ENCODE measurements at places on chromosomes 11 and 22.

- DNase-seq = no peak
These were observed 50.4 kb downstream of the FCHSD2 start for GRCh38 chr11:73091521-73092305.

DNA sequence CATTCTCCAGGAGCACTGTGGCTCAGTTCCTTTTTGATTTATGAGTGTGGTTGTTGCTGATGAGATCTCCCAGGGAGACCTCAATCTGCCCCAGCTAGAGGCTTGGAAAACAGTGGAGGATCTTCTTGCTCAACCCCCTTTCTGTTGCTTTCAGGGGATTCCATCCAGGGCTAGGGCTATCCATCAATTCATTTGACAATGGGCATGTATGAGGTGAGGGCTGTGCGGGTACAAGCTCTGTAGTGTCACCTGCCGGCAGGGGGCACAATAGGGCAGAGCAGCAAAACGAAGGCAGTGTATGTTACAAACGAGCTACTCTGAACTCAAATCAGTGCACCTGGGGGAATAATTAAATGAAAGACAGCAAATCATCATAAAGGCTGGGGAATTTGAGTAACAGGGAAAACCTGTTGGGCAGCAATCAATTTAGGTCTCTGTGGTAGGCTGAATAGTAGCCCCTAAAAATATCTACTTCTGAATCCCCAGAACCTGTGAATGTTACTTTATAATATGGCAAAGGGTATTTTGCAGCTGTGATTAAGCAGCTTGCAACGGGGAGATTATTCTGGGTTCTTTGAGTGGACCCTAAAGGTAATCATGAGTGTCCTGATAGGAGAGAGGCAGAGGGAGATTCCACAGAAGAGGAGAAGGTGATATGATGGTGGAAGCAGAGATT, 170.3 kb upstream of the ZBED5 start:
- DNase-seq = peak; percentile 76

GRCh38 chr11:104260456-104260855, 96.5 kb upstream of the PDGFD start:
- no peak for DNase-seq

GRCh38 chr11:33172996-33173395, 11.7 kb upstream of the CSTF3 start:
- DNase-seq = peak; percentile 13

GRCh38 chr11:101555366-101555765, 28.4 kb downstream of the TRPC6 start:
- no peak for DNase-seq

DNA sequence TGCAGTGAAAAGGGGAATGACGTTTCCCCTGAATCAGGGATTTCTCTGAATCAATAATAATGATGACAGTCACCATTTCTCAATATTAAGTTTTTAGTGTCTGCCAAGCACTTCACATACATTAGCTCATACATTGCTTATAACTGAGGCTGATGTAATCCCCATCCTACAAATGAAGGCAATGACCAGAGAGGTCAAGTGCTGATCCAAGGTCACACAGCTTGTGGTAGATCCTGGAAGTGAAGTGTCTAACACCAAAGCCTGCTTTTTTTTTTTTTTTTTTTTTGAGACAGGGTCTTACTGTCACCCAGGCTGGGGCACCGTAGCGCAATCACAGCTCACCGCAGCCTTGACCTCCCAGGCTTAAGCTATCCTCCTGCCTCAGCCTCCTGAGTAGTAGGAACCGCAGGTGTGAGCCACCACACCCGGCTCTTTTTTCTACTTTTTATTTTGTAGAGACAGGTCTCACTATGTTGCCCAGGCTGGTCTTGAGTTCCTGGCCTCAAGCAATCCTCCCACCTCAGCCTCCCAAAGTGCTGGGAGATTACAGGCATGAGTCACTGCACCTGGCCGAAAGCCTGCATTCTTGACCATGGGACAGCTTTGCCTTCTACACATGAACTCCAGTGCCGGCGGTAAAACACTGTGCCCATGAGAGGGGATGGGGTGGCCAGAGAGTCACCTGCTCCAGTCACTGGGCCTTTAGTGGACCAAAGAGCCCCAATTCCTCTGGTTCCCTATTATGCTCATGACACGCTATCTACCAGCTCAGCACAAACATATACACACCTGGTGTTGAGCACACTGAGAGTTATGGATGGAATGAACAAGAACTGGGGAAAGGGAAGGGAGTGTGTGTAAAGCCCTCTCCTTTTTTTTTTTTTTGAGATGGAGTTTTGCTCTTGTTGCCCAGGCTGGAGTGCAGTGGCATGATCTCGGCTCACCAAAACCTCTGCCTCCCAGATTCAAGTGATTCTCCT, 17.4 kb downstream of the ARHGAP1 start:
- DNase-seq = no peak

DNA sequence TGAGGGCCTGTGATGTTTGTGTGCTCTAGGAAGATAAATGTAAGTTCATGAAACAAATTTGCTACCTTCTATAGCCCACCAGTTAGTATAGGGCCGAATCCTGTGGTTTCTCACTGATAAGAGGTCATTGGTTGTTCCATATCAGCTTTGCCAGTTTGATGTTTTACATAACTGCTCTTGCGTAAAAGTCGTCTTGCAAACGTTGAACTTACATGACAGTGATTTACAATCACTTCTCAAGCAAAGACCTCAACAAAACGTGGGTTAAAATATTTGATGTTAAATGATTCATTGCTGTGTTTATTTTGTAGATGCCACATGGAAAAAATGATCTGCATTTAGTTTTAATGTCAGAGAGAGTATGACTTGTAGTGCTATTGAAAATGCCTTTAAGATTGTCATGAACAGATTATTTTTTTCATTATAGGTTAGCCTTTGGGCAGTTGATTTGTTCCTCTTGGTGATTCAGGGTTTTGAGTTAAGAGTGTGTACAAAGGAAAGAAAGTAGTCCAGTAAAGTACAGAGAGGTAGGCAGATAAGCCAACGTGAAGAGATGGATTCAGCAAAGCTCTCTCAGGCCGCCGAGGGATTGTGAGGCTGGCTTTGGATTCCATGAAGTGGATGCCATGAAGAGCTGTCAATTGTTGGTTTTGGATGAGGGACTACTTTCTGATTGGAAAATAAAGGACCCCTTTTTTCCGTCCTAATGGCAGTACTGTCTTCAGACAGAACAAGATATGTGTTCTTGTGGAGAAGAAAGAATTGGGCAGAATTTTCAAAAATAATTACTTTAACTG, 2.6 kb downstream of the EWSR1 start:
- peak; percentile 34 for DNase-seq

DNA sequence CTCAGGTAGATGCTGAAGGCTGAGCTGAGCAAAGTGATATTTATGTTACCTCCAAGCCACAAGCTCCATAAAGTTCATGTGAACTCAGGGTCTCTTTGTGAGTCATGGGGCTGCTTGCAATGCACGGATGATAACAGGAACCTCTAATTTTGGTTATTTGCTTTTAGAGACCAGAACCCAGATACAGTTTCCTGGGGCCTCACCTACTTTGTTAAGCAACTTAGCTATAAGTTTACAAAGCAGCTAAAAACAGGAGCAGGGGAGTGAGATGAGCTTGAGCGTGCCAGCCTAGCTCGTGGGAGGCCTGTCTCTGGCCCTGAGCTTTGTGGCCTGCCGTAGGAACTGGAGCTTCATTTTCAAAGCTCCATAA, 29.2 kb downstream of the SREBF2 start:
- DNase-seq = no peak

- DNase-seq = peak; percentile 59
These were observed 15.2 kb downstream of the SERPINH1 start for GRCh38 chr11:75577207-75577606.

DNA sequence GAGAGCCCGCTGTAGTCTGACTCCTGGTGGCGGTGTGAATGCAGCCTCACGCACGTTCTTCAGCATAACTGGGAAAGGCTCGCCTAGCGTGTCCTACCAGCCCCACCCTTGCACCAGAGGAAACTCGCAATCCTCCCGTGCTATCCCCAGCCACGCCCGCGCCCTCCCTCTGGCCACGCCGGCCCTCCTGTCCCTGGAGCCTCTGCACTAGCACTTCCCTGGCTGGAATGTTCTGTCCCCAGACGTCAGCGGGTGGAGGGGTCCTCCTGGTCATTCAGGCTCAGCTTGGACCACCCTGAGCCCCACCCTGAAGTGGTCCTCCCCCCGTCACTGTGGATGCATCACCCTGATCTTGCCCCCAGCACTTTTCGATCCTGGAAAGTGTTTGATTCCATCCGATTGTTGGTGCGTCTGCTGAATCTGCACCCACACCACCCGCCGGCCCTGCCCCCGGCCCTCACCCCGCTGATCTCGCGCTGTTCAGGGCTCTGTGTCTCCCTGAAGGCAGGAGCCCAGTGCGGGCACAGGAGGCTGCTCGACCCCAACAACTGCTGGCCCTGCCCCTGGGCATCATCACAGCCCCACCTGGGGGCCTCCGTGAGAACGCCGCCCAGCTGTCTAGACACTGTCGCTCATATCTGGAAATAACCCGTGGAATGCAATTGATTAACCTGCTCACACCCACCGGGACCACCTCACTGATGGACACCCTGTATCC, 437.0 kb downstream of the TBC1D22A start:
- DNase-seq = no peak

DNA sequence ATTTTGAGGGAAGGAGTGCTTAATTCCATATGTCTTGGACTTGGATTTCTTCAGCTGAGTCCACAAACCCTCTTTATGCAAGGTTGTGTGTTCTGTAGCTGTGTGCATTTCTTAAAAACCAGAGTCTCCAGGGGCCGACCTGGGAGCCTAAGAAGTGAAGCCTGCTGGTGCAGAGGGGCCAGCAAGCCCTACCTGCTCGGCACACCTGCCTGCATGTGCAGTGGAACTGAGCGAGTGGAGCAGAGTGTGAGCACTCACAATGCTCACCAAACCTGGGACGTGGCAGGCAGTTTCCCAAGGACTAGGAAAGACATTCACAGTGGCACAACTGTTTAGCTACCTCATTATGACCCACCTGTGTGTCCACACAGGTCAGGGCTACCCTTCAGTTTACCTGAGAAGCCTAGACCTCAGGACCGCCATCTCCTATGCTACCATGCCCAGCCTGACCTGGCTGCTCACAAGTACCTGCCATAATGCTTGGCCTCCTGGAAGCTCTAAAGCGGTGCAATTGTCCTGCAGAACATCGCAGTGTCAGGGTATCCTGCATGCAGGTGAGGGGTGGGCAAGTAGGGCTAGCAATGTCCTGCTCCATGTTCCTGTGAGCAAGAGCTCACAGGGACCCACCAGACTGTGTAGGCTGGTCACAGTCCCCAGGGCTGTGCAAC, 3.8 kb downstream of the C22orf39 start:
- no peak for DNase-seq

DNA sequence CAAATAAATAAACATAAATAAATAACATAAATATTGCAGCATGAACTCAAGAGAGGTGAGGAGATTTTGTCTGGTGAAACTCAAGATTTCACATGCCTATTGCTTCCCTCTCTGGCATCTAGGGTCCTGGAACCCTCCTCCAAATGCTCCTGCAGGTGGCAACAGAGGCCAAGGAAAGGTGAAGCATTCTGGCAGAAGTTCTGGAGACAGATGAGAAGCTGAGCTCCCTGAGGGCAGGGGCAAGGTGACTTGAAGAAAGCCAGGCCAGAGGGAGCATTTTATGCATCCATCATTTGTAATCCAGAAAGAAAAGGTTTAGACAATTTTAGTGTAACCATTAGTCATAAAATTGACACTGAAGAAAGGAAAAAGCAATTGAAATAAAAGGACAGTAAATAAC, 64.9 kb downstream of the ENDOD1 start:
- peak; percentile 80 for DNase-seq

- no peak for DNase-seq
These were observed 58.1 kb downstream of the LINC01488 start for GRCh38 chr11:69539416-69540117.

DNA sequence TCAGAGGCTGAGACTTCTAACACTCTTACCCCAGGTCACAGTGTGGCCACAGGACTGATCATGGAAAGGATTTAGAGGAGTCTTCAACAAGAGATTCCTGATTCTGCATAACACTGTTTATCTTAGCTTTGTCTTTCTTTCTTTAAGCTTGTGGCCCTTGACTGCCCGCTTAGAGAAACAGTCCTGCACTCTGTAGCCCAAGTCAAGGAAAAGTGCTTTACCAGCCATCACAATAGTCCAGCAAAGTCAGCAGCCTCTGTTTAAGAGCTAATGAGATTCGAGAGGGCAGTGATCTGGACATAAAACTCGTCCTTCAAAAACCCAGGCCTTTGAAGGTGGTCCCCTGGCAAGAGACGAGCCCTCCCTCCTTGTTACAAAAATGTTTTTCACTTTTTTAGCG, 30.0 kb downstream of the PRDM10 start:
- DNase-seq = peak; percentile 68

DNA sequence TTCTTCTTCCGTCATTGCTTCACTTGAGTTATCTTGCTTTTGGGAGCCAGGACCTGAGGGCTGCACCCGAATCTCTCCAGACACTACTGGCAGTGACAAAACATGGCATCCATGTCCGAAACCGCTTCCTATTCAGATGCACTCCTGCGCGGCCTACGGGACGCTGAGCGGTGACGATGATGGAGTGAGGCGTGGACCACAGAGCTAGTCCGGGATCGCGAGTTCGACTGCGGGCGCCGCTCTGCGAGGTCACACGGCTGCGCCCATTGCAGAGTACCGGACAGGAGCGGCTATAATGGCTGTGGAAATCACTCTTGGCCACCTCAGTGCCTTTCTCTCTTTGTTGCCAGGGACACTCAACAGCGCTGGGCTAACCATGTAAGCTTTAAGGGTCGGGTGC, 453.8 kb upstream of the CNTN5 start:
- DNase-seq = no peak

GRCh38 chr11:123853038-123853437, 32.4 kb downstream of the TMEM225 start:
- DNase-seq = no peak

- DNase-seq = peak; percentile 84
These were observed 1.6 kb downstream of the NCR3LG1 start for GRCh38 chr11:17352950-17353820.

- no peak for DNase-seq
These were observed 59.4 kb downstream of the F2 start for GRCh38 chr11:46778416-46778815.

DNA sequence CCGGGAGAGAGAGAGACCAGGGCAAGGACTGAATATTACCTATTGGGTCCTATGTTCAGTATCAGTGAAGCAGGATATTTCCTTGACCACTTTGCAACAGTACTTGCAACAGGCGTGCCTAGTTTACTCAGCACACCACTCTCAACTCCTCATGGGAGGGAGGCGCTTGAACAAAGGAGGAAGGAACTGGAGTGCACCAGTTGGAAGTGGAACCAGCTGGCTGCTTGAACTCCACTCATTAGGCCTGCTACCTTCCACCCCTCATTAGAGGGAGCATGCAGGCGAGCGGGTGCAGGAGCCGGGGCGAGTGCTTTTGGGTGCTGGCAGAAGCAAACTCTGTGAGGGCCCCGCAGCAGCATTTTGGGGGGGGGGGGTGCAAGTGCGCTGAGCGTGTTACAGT, 1369.6 kb upstream of the RAG2 start:
- DNase-seq = no peak

All from neural progenitor cell (in vitro differentiated cells).